ENCODE measurements at places on chromosomes 7 and 10.

- DNase-seq: peak; percentile 22
Measured at GRCh38 chr10:48981310-48981907, 41.8 kb upstream of the LRRC18 start.

DNA sequence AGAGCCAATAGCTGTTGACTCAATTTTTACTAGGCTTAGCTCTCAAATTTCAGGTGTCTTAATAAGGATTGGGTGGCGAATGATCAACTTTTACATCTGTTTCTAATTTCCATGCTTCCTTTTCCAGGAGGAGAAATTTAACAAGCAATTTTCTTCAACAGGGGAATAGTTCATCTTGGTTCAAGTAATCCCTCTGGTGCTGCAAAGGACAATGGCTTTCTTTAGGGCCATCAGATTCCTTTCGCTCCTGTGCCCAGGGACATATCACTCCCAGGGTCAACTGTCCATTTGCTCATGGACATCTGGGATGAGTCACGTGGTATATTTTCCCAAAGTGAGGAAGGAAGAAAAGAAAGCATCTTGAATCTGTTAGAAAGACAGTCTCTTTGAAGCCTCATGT, 313.3 kb downstream of the FRMD4A start:
- DNase-seq: no peak

DNA sequence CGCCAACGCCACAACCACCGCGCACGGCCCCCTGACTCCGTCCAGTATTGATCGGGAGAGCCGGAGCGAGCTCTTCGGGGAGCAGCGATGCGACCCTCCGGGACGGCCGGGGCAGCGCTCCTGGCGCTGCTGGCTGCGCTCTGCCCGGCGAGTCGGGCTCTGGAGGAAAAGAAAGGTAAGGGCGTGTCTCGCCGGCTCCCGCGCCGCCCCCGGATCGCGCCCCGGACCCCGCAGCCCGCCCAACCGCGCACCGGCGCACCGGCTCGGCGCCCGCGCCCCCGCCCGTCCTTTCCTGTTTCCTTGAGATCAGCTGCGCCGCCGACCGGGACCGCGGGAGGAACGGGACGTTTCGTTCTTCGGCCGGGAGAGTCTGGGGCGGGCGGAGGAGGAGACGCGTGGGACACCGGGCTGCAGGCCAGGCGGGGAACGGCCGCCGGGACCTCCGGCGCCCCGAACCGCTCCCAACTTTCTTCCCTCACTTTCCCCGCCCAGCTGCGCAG, 424 bp downstream of the EGFR start:
- DNase-seq: peak; percentile 28

GRCh38 chr7:123657304-123657685, 1.6 kb downstream of the LMOD2 start:
- DNase-seq: no peak

DNA sequence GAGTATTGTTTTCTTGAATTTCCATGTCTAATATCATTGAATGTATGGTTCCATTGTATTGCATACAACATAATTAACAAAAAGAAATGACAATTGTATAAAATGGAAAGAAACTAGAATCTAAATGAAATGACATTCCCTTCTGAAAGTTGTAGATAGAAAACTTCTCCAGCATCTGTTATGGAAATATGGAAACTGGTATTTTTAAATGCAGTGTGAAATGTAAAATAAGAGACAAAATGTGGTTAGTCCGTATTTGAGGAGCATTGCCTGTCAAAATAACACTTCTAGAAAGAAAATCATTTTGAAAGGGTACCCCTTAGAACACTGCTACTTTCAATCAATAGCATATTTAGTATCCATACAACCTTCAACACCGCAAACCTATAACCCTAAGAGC, 286.3 kb upstream of the CELF2 start:
- no peak for DNase-seq

DNA sequence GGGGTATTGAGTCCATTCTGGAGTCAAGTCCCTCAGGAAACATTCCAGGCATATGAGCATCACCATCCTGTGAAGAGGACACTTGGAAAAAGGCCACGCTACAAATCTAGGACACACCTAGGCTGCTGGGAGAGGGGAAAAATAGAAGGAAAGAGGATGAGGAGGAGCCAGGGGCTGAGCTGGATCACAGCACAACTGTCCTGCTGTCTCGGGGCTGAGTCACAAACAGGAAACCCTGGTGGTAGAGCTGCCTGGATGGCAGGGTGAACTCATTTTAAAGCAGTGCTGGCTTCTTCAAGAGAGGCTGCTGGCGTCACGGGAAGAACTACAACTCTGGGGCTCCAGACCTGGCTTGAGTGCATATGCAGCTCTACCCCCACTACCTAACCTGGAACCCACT, 151.5 kb downstream of the RNF216 start:
- peak; percentile 84 for DNase-seq

DNA sequence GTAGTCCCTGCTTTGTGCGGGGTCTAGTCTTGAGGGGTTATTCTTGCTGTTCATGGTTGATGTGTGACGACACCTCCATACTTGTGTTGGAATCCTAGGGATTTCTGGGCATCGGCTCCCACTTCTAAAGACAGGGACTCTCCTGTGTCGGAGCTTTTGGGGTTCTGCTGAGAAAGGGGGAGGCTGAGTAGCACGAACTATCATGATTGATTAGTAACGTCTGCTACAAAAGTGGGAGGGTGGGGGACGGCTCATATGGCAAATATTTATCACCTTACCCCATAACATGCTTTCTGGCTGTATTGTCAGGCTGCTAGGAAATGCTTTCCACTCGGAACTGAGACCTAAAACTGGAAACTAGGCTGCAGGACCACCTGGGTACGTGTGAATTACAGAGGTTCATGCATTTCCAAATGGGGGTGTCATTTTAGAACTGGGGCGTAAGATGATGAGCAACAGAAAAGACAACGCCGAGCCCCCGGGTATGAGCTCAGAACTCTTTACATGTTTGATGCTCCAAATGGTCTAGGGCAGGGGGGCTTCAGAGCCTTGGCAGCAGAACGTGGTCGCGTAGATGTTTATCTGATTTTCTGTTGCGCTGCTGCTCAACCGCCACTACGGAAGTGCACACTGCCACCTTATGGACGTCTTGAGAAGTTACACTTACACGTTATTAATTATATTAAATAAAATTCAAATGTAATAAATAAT, 15.1 kb upstream of the NME8 start:
- DNase-seq: peak; percentile 17

DNA sequence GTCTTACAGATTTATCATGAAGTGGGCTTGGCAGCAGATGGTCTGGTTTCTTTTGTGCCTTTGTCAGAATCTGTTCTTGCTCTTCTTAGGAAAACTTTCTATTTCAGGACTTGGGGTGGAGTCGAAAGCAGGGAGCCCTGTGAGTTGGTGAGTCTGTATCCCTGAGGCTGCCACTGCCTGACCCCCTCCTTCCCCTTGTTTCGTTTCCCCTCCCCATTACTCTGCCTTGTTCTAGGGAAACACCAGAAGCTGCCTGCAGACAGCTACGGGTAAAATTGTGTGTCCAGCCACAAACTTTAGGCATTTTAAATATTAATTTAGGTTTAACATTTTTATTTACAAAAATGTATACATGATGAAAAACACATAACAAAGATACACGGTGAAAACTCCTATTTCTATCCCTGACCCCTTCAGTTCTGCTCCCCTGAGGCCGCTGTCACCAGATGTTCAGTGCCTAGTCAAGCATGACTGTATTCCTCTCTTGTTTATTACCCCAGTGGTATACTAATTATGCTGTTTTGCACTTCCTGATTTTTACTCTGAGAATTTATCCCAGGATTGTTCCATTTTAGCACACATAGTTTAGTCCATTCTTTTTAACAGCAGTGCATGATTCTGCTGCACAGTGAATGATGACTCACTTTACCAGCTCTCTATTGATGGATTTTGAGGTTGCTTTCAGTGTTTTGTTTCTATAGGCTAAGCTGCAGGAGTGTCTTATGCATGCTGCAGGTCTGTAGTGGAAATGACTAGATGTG, 9.1 kb downstream of the TSPAN14 start:
- no peak for DNase-seq

DNA sequence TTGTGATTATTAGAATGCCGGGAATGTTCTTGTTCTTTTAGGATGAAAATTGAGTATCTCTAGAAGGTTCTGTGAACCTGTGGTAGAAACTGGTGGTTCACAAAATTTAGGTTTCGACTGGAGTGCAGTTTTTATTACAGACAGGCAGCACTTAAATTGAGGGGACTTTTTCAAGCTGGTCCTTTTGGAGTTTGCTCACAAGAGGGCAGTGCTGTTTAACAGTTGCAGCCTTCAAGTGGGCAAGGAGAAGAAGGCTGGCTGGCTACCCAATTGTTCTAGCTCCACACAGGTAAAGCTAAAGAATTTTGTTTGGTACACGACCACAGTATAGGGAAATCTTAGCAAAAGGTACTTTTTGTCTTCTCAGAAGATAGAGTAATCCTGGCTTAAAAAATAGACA, 233.6 kb downstream of the SNX13 start:
- DNase-seq: peak; percentile 73

DNA sequence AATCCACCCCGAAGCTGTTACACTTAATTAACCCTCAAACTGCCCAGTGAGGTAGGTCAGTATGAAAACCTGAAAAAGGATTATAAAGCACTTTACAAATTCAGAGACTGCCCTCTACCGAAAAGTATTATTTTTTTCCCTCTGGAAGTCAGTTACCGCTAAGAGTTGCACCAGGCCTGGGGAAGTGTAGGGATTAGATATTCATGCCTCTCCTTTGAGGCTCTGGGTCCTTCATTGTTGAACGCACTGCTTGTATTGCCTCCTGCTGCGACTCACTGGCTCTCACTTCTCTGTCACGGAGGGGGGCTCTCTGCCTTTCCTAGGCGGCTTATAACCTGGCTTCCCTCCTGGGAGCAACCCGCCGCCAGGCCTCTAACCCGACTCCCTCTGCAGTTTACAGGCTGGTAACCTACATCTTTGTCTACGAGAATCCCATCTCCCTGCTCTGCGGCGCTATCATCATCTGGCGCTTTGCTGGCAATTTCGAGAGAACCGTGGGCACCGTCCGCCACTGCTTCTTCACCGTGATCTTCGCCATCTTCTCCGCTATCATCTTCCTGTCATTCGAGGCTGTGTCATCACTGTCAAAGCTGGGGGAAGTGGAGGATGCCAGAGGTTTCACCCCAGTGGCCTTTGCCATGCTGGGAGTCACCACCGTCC, 2.7 kb downstream of the RHBDD2 start:
- DNase-seq: no peak

DNA sequence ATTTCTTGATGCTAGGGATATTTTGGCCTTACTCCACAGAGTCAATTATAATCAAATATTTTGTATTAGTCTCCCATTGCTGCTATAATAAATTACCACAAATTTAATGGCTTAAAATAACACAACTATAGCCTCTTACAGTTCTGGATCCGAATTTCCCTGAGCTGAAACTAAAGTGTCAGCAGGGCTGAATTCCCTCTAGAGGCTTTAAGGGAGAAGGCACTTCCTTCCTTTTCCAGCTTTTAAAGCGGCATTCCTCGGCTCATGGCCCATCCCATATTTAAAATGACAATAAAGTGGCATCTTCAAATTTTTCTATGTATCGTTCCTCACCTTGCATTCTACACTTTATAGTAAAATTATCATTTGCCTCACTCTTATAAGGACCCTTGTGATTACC, 421.4 kb upstream of the ZWINT start:
- DNase-seq: no peak

- DNase-seq: no peak
Measured at GRCh38 chr7:157979636-157980340, 607.8 kb downstream of the PTPRN2 start.

- no peak for DNase-seq
Measured at GRCh38 chr10:69952821-69953221, 99.8 kb upstream of the MACROH2A2 start.

DNA sequence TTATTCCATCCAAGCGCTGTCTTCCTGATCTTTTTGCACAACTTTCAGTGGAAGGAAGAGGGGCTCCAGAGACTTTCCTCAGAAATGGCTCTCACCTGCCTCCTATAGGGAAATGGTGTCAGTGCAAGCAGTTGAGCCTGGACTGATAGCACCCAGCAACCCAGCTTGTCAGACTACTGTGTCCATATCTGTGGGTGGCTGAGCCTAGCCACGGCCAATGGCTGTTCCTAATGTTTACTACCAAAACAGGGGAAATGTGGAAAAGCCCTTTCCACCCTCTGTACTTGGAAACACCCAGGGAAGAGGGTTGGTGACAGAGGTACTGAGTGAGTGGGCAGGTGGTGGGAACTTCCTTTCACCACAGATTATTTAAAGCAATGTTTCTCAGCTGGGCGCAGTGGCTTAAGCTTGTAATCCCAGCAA, 4.3 kb upstream of the YKT6 start:
- DNase-seq: no peak

DNA sequence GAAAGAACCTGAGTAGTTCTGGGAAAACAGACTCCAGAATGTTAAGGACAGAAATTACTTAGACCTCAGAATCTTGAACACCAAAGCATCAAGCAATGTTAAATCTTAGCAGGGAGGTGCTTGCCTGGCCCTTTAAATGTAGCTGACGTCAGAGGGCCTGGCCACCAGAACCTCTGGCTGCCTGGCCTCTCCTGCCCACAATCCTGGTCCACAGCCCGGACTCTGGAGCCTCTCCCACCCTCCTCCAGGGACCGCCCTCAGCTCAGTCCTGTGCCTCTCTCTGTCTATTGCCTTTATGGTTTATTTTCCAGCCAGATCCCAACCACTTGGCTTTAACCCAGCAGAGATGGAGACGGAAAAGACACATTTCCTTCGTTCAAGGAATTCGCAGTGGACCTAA, 42.2 kb upstream of the EGR2 start:
- no peak for DNase-seq

DNA sequence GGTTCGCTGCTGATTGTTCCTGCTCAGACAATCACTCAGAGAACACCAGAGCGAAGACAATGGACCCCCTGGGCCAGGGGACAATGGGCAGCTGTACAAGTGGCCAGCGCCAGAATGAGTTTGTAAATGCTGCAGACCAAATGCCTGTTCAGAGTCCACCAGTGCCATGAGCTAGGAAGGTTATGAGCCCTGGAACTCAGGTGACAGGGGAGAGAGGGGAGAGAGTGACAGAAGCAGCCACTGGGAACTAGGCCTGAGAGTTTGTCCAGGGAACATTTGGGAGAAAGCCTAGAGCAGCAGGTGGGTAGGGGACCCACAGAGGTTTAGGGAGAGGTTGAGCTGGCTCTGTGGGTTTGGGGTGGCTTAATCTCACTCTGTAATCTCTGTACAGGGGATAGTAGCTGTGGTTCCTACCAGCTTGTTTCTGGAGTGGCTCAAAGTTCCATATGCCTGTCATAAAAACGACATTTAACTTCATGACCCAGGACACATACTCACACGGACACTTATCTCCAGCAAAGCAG, 60.4 kb downstream of the C10orf105 start:
- no peak for DNase-seq

DNA sequence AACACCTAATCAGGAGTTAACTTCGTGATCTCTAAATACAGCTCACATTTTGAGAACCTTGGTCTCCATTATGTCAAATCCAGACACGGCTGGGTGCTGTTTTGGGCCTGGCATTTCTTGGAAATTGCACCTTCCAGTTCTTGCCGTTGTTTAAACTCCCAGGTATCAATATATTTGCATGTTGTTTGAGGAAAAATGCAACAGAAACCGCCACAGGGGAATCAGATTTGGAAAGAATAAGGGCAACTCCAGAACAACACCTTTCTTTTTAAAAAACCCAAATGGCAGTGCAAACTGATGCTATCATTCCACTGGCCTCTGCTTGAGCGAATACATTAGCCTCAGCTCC, 162.0 kb downstream of the FGFR2 start:
- DNase-seq: no peak

- DNase-seq: no peak
Measured at GRCh38 chr10:18185621-18186020, 45.4 kb downstream of the CACNB2 start.
